Stimulated activated CD4-positive, alpha-beta T cell treated with anti-CD3 and anti-CD28 coated beads, Interleukin-2, amount 100 ng/mL, for 48 hours (primary cell): ENCODE measurements at places on chromosomes 13 and 19.
A peak's percentile ranks its signal among the peaks of the same experiment; 100 is the strongest.

DNA sequence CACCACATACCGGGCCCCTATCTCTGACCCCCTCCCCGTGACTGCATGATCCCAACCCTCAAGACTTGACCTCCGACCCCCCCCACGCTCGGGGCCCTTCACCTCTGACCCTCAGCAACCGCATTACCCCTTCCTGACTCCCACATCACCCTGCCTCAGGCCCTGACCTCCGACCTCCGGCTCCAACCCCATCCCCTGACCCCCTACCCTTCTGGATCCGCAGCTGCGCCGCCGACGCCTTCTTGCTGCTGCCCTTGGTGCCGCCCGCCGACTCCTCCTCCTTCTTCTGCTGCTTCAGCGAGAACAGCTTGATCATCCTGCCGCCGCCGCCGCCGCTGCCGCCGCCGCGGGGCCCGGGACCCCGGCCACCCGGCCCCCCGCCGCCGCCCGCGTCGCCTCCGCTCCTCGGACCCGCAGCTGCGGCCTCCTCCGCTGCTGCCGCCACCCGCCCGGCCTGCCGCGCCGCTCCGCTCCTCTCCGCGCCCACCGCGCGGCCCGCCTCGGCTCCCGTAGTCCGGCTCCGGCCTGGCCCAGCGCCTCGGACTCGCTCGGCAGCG is at the start of gene UBE2M:
Gene UBE2M (minus strand): TSS at position 546 of the 557 bp plus-strand sequence. CDS start 230 bp downstream, at position 316.
- DNase-seq = peak; percentile 48

GRCh38 chr19:10835089-10835753 is 791 bp downstream of the TMED1 start:
- DNase-seq = no peak

GRCh38 chr13:96052656-96053002 is 572 bp downstream of the UGGT2 start:
- no peak for DNase-seq

DNA sequence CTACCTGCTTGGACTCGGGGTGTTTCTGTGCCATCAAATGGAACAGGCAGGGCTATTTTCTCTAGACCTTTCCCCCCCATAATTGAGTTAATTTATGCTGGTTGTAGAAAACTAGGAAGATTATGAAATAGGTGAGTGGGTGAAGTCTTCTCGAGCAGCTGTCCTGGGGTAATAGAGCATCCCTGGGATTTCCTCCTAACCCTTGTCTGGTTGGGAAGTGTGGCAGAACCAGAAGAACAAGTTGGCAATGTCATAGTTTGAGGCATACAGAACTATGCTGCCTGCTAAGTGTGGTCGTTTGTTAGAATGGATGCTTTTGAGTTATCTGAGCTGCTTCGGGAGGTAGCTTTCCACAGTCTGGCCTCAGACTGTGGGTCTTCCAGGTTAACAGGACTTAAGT is 3.7 kb downstream of the GATAD2A start:
- DNase-seq = no peak

- DNase-seq = no peak
Measured at GRCh38 chr13:44401577-44401976, 28.0 kb downstream of the SERP2 start.

GRCh38 chr13:63607153-63607552 is 2191.5 kb upstream of the PCDH20 start:
- no peak for DNase-seq

GRCh38 chr19:48994035-48994386 is 324 bp downstream of the RUVBL2 start:
- no peak for DNase-seq

- DNase-seq = no peak
Measured at GRCh38 chr19:48713041-48713863, 6.3 kb downstream of the MAMSTR start.

GRCh38 chr19:52231154-52231910 is 38.1 kb upstream of the ZNF766 start:
- DNase-seq = no peak

GRCh38 chr13:78198821-78199220 is 280.2 kb upstream of the EDNRB start:
- no peak for DNase-seq

- DNase-seq = no peak
Measured at GRCh38 chr13:83692800-83693199, 189.5 kb downstream of the SLITRK1 start.

- no peak for DNase-seq
Measured at GRCh38 chr13:94480672-94481145, 1.2 kb upstream of the DCT start.

GRCh38 chr13:31835932-31836331 is 96.6 kb downstream of the RXFP2 start:
- DNase-seq = no peak

- DNase-seq = no peak
Measured at GRCh38 chr13:23919006-23919405, 21.7 kb upstream of the C1QTNF9B start.

- no peak for DNase-seq
Measured at GRCh38 chr13:110265682-110266430, 41.1 kb downstream of the COL4A1 start.

DNA sequence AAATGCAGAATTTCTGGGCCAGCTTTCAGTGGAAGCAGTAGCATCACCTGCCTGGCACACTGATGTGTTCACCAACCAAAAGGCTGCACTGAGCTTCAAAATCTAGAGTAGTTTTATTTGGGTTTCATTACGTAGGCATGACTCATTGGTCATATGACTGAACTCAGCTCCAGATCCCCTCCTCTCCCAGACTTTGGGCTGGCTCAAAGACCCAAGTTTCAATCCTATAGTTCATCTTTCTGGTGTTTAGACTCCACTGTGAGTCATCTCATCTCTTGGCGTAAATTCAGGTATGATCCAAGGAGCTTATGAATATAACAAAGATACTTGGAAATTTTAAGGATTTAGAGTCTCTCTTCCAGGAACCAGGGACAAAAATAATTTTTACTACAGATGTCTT is 17.7 kb downstream of the ZMYM5 start:
- no peak for DNase-seq

- DNase-seq = no peak
Measured at GRCh38 chr19:30089086-30089665, 147.1 kb downstream of the URI1 start.

DNA sequence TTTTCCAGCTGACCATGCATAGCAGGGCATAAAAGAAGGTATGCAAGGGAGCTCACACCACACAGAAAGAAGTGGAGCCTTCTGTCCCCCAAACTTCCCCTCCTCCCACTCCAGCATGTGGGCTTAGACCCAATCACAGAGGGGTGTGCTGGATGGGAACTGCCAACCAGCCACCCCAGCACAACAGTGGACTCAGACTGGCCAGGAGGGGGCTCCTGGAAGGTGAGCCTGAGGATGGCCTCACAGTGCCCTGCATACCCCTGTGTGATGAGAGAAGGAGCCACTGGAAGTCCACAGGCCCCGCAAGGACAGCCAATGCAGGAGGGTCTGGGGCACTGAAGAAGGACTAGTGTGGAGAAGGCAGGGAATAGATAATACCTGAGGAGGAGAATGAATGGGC is 106.9 kb upstream of the SERP2 start:
- no peak for DNase-seq

DNA sequence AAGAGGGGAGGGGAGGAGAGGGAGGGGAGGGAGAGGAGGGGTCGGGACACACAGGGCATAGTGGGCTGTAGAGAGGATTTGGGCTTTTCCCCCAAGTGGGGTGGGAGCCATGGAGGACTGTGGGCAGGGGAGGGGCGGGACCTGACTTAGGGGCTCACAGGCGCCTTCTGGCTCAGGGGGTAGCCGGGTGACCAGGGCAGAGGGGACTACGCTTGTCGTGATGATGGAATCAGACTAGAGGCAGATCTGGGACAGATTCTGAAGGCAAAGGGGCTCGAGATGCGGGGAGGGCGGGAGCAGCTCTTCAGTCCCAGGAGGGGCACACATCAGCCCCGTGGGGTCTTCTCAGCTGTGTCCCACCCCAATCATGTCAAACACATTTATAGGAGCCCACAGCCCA is 13.5 kb downstream of the NDUFA11 start:
- DNase-seq = no peak

DNA sequence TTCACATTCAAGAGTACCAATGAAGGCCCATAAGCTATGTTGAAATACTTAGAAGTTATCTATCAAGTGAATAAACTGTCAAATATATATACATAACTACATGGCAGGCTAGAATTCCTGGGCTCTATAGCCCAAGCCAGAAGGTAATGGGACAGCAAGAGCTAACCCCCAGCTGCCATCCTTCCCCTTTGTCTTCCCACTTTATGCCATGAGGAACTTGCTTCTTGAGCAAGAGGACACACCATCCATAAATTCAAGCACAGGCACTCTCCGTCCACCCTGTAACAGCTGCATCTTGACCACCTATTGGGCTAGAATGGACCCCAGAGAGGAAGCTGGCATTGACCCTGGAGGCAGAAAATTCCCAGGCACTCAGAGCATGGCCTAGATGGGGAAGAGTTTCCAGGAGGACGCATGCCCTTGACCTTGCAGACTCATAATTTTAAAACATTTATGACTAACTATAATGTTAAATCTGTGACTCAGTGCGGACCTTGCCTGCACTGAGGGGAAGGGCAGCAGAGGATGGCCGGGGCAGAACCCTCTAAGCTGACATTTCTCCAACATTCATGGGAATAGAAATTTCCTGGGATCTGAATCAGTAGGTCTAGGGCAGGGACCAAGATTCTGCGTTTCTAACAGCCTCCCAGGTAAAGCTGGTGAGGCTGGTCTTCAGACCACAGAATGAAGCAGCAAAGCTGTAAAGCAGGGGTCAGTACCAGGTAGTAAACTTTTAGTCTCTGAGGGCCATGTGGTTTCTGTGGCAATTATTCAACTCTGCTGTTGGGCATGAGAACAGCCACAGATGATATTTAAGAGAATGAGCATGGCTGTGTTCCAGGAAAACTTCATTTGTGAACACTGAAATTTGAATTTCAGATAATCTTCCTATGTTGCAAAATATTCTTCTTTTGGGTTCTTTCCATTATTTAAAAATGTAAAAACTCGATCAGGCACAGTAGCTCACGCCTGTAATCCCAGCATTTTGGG is 71.4 kb upstream of the CLDN10 start:
- no peak for DNase-seq
